ENCODE measurements at places on chromosomes 12 and 14.

DNA sequence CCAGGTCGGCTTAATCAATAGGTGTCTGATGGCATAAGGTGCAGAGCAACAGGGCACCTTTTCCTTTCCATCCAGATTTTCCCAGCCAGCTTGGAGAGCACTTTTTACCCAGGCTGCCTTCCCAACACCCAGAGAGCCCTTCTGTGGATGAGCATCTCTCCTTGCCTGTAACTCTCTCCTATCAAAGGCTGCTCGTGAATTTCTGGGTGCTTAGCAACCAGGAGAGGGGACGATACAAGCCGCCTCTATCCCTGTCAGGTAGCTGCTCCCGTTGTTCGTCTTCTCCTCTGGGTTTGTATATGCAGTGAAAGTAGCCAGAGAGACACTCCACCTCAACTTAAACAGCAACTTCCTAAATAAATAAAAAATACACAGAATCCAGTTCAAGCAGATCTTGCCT, 124.2 kb downstream of the CACNA1C start:
- DNase-seq: no peak

DNA sequence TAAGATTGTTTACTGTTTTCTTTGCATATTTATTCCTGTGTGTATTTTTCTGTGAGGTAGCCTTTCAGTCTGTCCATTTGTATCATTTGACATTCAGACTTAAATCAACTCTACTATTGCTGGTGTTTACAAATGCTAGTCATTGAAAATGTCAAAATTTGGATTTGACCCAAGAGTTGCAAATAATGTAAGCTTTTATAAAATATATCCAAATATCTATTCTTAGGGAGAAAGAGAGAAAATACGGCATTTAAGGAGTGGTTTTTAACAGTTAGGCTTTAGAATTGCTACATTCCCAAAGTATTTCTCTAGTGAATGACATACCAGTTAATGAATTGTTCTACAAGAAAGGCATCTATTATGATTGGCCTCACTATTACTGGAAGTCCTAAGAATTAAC, 37.9 kb downstream of the FRS2 start:
- no peak for DNase-seq

GRCh38 chr14:49594347-49595091, 4.2 kb upstream of the LRR1 start:
- DNase-seq: no peak

GRCh38 chr12:92608151-92609091, 94.4 kb upstream of the PLEKHG7 start:
- no peak for DNase-seq

- no peak for DNase-seq
Observed at GRCh38 chr14:76975812-76976211, 52.7 kb downstream of the IRF2BPL start.

GRCh38 chr14:23862513-23862912, 91.1 kb upstream of the DHRS4 start:
- DNase-seq: no peak

- DNase-seq: no peak
Observed at GRCh38 chr12:125634813-125635212, 569.6 kb downstream of the AACS start.

- DNase-seq: no peak
Observed at GRCh38 chr14:50400461-50400860, 3.8 kb upstream of the CDKL1 start.

- no peak for DNase-seq
Observed at GRCh38 chr12:64625243-64626077, 15.2 kb downstream of the RASSF3 start.

DNA sequence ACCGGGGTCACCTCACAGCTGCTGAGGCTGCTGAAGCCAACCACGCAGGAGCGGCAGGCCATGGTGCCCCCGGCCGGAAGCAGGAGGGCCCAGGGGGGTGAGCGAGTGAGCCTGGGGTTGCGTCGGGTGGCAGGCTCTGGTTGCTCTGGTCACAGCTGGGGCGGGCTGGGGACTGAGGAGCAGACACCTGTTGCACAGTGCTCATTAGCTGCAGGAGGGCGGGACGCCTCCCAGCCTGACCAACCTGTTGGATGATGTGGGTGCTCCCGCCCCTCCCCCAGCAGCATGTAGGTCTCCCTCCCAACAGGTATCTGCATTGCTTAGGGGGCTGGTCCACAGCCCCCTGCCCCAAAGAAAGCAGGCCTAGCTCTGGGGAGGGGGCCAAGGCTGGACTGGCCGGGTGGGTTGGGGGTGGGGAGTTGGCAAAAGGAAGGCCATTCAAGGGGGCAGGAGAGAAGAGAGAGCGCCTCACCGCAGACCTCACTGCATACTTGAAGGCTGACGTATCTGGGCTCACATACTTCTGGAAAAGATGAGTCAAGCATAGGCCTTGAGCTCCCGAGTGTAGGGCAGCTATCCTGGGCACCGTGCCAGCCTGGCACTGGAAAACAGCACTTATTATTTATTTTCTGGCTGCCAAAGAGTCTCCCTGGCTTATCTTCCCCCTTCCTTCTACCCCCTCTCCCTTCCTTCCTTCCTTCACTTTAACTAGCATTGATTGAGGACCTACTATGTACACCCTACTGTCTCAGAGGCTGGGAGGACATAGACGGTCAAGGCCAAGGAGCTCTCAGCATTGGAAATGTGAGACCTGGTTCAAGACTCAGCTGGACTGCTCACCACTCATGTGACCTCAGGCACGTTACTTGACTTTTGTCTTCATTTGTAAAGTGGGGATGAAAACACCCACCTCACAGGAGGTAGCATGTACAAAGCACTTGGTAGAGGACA, at the start of gene KRT80:
KRT80 (minus strand) TSS at position 174 of the 951 bp plus-strand sequence; CDS start at position 62, 112 bp downstream.
- no peak for DNase-seq

GRCh38 chr14:55451398-55451797, 11.0 kb upstream of the TBPL2 start:
- no peak for DNase-seq

GRCh38 chr12:114302606-114303315, 103.2 kb downstream of the TBX5 start:
- DNase-seq: no peak

- DNase-seq: no peak
Observed at GRCh38 chr12:15274561-15274967, 47.7 kb upstream of the PTPRO start.

DNA sequence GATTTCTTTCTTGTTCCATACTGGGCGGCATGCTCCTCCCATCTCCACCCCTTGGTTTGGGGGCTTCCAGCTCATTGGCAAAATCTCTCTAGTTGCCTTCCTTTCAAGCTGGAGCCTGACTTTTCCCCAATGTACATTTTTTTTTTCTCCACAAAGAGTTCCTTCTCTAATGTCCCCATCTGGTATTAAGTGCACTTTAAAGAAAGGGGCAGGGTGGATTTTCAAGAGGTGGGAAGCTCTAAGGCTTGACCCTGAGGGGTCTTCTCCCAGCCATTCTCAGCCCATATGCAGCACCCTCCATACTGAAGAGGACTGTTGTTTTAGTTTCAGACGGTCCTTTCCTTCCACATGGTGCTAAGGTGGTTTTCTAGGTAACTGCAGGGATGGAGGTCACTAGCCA, 5.8 kb upstream of the PIP4K2C start:
- no peak for DNase-seq

GRCh38 chr14:91114079-91115065, 499 bp downstream of the DGLUCY start:
- DNase-seq: no peak

DNA sequence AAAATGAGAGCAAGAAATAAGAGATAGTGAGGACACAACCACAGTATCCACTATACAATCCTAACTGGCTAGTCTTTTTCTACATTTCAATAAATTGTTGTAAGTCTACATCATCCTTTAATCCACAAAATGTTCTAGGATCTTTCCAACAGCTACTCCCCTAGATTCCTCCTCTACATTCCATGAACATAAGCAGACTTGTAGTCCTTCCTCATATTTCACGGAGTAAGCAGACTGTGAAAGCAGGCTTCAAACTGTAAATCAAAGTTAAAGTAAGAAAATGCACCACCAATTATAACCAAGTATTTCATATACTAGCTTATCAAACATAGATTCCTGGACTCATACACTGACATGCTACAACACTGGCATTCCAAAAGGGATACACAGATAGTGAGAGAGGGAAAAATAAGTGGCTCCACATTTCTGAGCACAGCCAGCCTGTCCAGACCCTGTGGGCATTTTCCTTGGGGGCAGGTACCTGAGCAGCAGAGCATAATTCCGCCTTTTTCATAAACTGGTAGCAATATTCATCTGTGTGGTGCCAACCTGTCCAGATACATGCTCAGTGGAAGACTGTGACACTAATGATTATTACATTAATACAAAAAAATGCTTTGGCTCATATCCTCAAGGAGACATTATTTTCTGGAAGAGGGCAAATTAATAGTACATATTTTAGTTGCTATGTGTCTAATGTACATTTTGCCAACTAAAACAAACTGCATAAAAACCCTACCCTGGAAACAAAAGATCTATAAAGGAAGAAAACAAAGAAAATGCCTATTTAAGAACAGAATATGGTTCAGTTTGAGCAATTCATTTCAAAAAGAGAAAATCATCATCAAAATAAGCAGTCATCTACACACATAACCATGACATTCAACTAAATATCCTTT, 113.3 kb upstream of the FSCB start:
- DNase-seq: no peak

GRCh38 chr12:42819846-42820245, 230.3 kb upstream of the PRICKLE1 start:
- no peak for DNase-seq

DNA sequence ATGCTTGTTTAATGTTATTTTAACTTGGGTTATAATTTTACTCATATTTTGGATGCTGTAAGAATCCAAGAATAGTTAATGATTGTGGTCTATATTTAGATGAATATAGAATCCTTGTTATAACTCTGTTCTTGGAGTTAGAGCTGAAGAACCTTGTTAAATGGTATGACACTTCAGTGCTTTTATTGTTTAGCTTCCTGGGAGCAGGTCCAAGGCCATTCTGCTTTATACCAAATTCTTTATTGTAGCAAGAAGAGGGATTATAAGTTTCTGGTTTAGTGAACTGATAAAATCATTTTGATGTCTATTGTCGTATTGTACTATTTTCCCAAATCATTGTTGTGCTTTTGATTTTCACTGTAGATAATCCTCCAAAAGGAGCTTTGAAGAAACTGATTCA, 69.4 kb downstream of the MIA2 start:
- no peak for DNase-seq

DNA sequence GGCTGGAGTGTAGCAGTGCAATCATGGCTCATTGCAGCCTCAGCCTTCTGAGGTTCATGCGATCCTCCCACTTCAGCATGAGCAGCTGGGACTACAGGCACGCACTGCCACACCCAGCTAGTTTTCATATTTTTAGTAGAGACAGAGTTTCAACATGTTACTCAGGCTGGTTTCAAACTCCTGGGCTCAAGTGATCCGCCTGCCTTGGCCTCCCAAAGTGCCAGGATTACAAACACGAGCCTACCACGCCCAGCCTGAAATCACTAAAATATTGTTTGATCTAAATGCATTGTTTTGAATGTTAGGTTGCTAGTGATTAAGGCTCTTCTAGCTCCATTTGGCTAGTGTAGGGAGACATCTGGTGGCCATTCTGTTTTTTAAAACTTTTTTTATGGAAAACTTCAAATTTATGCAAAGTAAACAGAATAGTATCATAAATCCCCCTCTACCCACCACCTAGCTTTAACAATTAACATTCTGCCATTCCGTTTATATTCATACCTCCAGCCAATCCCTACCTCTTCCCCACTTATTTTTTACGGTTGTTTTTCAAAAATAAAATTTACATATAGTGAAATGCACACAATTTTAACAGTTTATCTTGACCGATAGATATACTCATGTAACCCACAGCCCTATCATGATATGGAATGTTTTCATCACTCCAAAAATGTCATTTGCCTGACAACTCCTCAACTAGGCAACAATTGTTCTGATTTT, 37.8 kb downstream of the MYO1H start:
- peak; percentile 13 for DNase-seq

DNA sequence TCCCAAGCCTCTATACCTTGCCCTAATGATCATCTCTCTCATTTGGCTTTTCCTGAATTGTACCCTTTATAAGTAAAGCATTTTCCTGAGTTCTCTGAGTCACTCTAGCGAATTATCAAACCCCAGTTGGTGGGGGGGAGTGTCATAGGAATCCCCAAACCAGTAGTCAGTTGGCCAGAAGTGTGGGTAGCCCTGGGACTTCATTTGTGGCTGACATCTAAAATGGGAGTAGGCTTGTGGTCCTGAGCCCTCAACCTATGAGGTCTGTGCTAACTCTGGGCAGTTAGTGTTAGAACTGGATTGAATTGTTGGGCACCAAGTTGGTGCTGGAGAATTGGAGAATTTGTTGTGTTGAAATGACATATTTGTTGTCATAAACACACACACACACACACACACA, 91.3 kb downstream of the BBS10 start:
- DNase-seq: no peak

DNA sequence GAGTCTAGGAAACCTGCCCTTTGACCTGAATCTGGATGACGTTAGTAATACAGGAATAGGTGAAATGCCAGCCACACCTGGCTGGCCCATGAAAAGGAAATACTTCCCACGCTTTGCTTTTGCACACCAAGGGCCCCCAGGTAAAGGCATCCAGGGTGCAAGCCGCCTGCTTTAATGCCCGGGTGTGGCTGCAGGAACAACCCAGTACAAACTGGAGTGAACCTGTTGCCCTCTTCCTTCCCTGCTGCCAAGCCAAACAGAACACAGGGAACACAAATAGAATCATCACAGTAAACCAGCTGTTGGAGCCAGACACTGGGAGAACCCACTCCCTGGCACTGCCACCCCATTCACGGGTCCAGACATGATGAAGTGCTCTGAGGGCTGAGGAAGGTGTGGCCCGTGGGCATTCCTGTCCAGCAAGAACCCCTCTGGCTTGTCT, 24.2 kb upstream of the FOS start:
- no peak for DNase-seq
